ENCODE measurements at places on chromosomes 5 and 9.

DNA sequence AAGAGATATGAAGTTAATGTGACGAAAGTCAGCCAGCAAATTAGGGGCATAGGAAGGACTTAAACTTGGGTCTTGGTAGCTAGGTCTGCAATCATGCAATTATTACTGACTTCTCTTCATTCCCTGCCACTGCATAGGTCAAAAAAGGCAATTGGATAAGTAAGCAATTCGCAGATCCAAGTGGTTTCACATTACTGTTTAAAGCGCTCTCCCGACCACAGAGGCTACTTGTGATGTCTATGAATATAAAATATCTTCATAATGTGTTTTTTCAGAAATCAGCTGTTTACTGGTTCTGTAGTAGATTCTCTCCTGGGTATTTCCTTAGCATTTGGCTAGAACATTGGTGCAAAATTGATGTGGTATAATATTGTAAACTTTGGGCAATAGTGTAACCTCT is 174.7 kb upstream of the PTGER4 start:
- no peak for DNase-seq

DNA sequence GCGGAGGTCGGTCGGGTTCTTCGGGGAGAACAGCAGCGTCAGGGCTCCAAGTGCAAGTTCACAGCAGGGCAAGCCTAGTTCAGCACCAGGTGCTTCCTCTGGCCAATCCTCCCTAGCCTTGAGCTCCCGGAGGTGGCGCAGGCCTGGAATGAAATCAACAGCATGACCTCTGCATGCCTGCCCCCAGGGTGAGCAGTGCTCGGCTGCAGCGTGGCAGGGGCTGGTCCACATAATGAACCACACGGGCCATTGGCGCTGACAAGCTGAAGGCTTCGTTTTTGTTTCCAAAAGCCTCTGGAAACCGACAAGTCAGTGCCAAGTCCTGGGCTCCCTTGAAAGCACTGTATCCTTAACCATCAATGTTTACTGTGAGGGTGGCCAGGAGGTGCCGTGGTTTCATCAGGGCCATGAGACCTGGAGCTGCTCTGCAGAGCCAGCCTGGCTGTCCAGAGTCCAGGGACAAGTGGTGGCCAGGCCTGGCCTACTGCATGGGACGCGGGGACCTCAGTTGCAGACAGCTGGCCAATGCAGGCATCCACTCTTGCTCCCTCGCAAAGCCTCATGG is 2.1 kb upstream of the INPP5E start:
- DNase-seq = no peak

DNA sequence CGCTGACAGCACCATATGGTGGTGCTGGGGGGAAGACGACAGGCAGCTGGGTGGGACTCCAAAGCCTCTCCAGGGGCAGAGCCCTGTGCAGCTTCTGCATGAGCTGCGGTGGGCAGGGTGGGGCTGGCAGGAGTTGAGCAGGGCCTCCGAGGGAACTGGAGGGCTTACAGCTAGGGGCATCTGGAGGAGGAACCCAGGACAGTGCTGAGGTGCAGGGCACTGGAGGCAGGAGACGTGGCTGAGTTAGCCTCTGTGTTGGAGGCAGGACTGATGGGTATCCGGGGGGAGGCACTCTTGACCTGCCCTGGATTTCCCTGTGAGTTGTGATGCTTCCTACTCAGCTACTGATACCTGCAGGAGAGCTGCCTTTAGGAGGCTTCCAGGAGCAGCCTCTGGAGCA is 45.0 kb downstream of the TENT4A start:
- no peak for DNase-seq

GRCh38 chr5:91416491-91416890 is 33.4 kb upstream of the ARRDC3 start:
- DNase-seq = no peak

- no peak for DNase-seq
These were observed 6.3 kb downstream of the PCDH1 start for GRCh38 chr5:141871870-141872269.

DNA sequence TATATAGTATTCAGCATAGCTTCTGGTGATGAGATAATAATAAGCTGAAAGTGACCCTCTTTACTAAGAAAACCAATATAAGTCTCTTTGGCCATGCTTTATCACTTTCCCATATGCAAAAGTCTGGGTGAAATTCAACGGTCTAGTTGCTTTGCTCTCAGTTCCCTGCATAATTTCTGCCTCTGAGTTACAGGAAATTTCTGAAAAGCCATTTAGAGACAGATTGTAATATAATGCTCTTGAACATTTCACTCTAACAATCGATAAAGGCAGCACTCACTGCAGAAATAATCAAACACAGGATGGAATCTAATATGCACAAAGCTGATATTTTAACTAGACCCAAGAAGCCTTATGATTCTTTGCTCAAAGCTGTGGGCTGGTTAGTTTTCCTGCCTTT is 100.1 kb upstream of the LIFR start:
- no peak for DNase-seq

DNA sequence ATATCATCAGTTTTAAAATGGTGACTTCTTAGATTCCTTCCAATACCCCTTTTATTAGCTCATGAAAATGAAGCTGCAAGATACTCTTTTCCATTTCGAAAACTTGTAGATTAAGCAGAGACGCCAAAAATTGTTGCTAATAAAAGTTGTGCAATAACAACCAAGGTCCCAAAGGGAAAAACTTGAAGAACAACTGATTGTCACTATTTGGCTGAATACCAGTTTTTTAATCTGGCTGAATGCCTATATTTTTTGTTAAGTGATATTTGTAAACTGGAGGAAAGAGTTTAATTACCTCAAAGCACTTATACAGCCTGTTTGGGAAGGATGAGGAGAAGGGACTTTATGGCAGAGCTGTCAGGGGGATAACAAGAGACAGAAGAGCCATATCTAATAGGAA is 14.6 kb downstream of the C5orf58 start:
- no peak for DNase-seq

- DNase-seq = no peak
These were observed 3.9 kb downstream of the MEGF9 start for GRCh38 chr9:120710110-120710981.

DNA sequence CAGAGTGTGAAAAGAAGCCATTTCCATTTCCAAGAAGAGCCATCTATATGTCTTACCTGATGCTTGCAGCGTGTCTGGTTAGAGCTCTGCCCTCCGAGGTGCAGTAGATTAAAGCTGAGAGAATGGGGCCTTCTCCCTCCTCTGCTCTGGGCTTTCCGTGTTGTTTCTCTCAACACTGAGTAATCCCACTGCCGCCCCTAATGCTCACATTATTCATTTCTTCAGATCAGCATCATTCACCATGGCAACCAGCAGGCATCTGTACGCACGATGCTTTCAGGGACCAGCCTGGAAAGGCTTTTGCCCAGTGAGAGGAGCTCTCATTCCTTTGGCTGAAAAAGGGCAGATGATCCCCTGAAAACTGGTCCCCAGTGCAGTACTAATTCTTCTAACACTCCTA is 79.6 kb downstream of the CYFIP2 start:
- no peak for DNase-seq

GRCh38 chr9:129400971-129401622 is 219.8 kb downstream of the C9orf50 start:
- DNase-seq = no peak

DNA sequence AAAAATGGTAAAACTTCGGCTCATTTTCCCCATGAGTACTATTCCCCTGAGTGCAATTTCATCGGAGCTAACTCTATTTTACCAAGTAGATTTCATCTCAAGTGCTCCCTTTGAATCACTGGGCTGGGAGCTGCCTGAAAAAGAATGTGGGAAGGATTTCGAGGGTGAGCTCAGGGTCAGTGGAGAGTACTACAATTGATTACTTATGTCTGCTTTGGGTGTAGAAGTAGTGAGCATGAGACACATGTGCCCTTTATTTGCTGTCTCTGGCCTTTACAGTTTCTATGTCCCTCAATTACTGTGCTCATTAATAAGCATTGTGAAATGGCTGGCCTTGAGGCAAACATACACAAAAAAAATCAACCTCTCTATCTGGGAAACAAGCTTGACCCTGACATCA is 172.7 kb upstream of the RFX3 start:
- DNase-seq = no peak

DNA sequence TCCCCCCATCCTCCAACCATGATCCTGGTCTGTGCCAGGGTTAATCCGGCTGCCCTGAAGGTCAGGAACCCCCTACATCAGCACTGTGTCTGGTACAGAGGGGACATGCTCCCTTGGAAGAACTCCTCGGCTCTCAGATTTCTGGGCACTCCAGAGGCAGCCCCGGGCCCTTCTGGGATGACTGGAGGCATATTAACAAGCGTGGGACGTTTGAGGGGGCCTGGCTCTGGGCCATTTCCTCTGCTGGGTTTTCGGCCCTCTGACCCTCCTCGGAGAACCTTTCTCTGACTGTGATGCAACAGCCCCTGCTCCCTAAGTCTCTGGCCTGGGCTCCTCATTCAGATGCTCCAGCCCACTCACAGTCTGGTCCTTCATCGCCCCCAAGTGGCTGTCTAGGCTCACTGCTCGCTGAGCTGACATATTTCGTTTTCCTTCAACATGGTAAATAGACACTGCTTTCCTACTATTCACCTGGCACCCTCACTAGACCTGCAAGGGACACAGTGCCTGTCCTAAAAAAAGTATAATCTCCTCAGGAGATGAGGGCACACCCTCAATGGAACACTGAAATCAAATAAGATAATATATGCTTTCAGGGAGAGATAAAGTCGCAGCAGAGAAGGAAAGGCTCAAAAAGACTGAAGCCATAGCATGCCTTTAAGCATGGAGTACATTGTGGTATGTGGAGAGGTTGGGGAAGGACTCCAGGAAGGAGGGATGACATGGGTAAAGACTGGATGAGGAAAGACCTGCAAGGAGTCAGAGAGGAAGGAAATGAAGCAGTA is 404.7 kb upstream of the TRPC7 start:
- DNase-seq = peak; percentile 7

DNA sequence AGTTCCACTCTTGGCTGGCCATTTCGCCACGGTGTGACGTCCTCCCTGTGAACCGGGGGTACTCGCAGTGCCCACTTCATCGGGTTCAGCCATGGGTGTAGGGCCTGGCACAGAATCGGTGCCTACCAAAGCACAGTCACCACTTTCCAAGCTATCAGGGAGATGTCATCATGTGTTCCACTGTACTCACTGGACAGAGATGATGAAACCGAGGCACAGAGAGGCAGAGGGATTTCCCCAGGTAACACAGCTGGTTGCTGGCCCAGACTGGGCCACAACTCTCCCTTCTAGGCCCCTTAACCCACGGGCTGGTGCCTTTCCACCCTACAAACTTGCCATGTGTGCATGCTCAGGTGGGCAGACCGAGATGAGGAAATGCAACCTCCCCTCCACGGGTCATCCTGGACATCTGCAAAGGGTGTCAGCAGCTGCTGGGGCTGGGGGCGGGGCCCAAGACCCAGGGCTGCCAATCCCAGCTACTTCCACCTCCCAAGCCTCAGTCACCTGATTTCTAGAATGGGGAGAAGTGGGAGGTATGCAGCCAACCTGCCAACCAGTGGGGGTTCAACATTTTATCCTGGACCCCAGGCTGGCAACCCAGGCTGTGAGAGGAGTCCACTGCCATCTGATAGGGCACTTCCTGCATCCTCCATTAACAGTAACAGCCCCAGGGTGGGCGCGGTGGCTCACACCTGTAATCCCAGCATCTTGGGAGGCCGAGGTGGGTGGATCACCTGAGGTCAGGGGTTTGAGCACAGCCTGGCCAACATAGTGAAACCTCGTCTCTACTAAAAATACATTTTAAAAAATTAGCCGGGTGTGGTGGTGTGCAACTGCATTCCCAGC is 893 bp upstream of the SH2D3C start:
- DNase-seq = peak; percentile 46

DNA sequence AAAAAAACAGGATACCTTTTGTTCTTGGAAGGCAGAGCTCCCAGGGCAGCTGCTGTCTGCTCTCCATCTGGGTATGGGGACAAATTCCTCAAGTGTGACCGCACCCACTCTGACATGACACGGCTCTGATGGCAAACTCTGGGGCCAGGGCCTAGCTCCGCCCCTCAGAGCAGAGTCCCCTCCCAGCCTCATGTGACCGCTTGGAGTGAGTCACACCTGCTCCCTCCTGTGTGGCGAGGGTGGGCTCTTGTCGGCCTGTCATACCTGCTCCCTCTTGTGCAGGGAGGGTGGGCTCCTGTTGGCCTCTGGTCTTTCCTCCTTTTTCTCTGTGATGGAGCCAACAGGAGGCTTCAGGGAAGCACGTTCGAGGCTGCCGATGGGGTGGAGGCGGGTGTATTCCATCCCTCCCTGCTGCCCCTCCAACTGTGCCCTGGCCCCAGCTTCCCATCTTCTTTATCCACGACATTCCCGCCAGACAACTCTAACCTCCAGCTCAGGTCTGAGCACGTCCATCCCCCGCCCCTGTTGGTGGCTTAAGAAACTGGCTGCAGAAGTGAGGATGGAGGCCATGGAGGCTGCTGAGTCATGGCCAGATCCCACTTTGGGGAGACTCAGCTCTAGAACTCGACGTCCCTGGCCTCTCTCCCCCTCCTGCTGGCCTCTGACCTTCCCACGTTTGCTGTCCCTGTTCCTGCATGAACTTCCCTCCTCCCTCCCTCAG is 65.3 kb downstream of the OLFM1 start:
- DNase-seq = no peak

- no peak for DNase-seq
These were observed 124.3 kb upstream of the CACNA1B start for GRCh38 chr9:137753192-137753765.

- DNase-seq = no peak
These were observed 24.4 kb downstream of the FAM163B start for GRCh38 chr9:133584559-133585476.

GRCh38 chr9:121359351-121360294 is 10.4 kb downstream of the STOM start:
- DNase-seq = no peak

- no peak for DNase-seq
These were observed 59.0 kb downstream of the BASP1 start for GRCh38 chr5:17276445-17276844.

- no peak for DNase-seq
These were observed 11.1 kb downstream of the CNTFR start for GRCh38 chr9:34578241-34579103.

DNA sequence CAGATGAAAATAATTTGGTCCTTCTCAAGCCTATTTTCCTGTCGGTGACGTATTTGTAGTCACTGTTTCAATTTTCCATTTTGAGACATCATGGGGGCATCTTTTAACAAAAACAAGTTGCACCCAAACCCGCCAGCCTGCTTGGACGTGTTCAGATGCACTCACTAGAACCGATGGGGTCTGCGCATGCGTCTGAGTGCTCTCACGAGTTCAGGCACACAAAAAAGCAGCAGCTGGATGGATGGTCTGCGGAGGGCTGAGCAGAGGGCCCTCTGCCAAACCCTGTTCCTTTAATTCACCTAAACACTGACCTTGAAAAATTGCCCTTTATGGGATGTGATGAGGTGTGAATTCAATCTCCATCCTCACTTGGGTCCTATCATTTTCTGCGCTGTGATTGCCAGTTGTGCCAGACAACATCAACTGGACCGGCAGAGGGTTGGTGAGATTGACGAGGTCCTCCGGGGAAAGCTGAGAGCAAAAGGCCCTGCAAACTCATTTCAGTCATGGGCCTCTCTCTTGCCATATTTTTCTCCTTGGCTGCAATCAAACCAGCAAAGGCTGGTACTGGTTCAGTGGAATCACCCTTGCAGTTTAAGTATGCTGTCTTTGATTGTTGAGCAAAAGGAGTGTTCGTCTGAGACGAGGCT is 251.9 kb downstream of the NFIB start:
- no peak for DNase-seq

- DNase-seq = no peak
These were observed 346.7 kb downstream of the PLK2 start for GRCh38 chr5:58113172-58113571.

GRCh38 chr9:128902351-128903078 is 18.3 kb upstream of the PHYHD1 start:
- peak; percentile 71 for DNase-seq

GRCh38 chr9:38347271-38347671 is 45.2 kb upstream of the ALDH1B1 start:
- DNase-seq = no peak

GRCh38 chr9:34701023-34701768 is 8.7 kb downstream of the CCL21 start:
- peak; percentile 49 for DNase-seq

Data from T-helper 22 cell (primary cell).